ENCODE measurements at places on chromosomes 4 and X.

- DNase-seq, result no peak
These were observed 64.2 kb downstream of the INTS12 start for GRCh38 chr4:105644257-105644656.

- DNase-seq, result no peak
These were observed 3.1 kb downstream of the PDGFC start for GRCh38 chr4:156968479-156968984.

GRCh38 chr4:187321711-187322110, 598.1 kb upstream of the FAT1 start:
- DNase-seq, result no peak

- no peak for DNase-seq
These were observed 809.7 kb upstream of the NDST4 start for GRCh38 chr4:115923152-115923551.

- no peak for DNase-seq
These were observed 55.6 kb downstream of the RTL9 start for GRCh38 chrX:110414273-110414672.

DNA sequence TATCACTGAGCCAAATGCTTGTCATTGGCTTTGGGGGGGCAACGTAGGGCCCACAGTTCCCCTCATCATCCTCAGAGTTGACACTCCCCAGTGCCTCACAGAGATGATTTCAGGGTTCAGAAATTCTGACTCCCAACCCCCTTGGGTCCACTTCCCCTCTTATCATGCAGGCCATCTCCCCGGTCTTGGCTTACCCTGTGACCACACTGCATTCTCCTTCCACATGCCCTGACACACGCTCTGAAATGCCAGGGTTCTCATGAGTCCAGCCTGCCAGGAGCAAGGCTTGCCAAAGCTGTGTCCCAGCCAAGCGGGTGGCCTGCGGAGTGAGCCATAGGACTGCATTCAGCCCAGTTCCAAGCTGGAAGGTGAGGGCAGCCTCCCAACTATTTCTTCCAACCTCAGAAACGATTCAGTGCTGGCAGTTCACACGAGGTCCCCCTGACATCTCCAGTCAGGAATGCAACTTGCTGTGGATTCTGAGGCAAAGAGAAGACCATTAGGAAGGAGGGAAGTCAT, 101.2 kb downstream of the SMIM20 start:
- no peak for DNase-seq

DNA sequence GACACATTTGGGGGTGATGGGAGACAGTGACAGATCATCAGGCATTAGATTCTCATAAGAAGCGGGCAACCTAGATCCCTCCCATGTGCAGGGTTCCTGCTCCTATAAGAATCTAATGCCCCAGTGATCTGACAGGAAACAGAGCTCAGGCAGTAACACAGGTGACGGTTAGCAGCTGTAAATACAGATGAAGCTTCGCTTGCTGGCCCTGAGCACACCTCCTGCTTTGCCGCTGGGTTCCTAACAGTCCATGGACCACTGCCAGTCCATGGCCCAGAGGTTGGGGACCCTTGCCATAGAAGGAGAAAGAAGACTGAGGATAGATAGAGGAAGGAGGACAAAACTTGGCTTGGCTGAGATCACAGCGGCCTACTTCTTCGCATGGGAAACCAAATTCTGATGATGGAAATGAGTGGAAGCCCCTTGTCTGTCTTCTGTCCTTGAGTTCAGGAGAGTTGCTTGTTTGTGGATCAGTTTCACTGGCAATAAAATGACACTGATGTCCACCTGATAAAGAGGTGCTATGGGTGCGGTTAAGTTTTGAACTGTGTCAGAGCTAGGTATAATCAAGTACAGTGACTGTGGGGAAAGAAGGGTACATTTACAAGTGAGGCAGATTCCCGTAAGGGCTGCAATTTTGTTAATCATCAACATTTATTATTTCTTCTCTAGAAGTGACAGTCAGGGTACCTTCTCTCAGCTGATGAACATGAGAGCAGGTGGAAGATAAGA, 1.7 kb upstream of the TIFA start:
- DNase-seq, result no peak

- DNase-seq, result no peak
These were observed 67.4 kb downstream of the VCX2 start for GRCh38 chrX:8103655-8104054.

GRCh38 chr4:98334461-98334860, 73.3 kb downstream of the RAP1GDS1 start:
- no peak for DNase-seq

- DNase-seq, result no peak
These were observed 154.7 kb upstream of the STX18 start for GRCh38 chr4:4696530-4696929.

DNA sequence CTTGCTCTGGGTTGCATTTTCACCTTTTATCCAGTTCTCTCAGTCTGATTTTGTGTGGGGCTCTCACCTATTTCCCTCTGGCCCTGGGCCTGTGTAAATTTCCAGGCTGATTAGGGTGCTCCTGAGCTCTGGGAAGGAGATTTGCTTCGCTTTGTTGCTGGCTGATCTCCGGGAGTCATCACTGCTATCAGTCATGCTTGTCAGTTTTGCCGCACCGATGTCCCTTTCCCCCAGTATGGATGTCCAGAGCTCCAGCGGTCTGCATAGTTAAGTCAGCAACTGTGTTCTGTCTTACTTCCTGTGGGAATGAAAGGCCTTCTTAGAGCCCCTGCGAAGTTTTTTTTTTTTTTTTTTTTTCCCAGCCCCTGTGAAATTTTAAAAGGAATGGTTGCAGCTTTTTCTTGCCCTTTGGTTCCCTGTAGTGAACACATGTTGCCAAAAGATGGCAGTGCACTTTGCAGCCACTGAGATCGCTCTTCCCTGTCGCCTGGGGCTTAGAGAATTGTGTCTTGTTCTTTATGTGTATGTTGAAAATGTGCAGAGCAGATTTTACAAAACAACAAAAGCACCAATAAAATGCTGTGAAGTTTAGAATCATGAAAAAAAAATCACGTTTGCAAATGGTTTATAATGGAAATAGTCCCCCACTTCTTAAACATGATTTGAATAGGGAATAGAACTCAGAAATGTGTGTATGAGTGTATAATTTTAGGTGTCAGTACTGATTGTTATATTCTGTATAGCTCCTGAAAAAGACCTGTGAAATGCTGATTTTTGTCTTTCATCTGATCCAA, 109.1 kb upstream of the SLC4A4 start:
- no peak for DNase-seq

GRCh38 chr4:53055716-53056403, 193.7 kb downstream of the RASL11B start:
- DNase-seq, result no peak

- DNase-seq, result no peak
These were observed at the start of gene ARHGAP6 for GRCh38 chrX:11665168-11666111. Gene ARHGAP6 (minus strand): TSS chrX:11665920. CDS start chrX:11664828, 1,092 bp downstream.

GRCh38 chr4:154616731-154617130, 4.3 kb upstream of the FGG start:
- no peak for DNase-seq

GRCh38 chrX:13694359-13694758, 5.4 kb downstream of the RAB9A start:
- DNase-seq, result no peak

GRCh38 chr4:55386840-55387239, 8.9 kb upstream of the TMEM165 start:
- no peak for DNase-seq

GRCh38 chr4:138223231-138223910, 18.8 kb downstream of the SLC7A11 start:
- DNase-seq, result no peak

DNA sequence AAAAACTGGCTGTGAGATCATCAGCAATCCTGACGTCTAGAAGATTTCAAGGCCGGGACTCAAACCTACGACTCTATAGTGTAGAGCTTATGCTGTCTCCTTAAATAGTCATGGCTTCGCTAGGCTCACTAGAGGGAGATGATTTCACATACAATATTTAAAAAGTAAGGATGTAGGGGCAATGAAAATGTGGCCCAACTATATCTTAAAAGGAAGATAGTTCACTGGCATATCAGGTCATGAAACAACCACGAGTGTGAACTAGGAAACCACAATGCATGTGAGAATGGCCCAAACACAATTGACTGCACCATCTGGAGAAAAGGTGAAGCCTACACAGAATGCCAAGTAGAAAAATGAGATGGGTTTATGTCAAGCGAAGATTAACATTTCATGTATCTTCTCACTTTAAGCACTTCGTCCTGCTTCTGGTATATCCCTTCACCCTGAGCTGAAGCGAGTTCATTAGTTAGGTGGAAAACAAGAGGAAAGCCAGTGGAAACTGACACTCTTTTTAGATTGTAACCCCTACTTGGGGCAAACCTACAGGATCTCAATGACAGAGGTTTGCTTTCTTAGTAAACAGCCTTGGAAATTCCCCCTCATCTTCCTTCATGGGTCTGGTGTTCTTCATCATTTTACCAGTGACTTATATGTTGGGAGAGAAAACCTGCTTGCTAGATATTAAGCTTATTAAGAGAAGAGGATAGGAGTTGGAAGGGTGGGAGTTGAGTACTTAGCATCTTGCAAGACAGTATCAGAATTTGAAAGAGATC, 17.4 kb downstream of the FAM9C start:
- DNase-seq, result no peak

DNA sequence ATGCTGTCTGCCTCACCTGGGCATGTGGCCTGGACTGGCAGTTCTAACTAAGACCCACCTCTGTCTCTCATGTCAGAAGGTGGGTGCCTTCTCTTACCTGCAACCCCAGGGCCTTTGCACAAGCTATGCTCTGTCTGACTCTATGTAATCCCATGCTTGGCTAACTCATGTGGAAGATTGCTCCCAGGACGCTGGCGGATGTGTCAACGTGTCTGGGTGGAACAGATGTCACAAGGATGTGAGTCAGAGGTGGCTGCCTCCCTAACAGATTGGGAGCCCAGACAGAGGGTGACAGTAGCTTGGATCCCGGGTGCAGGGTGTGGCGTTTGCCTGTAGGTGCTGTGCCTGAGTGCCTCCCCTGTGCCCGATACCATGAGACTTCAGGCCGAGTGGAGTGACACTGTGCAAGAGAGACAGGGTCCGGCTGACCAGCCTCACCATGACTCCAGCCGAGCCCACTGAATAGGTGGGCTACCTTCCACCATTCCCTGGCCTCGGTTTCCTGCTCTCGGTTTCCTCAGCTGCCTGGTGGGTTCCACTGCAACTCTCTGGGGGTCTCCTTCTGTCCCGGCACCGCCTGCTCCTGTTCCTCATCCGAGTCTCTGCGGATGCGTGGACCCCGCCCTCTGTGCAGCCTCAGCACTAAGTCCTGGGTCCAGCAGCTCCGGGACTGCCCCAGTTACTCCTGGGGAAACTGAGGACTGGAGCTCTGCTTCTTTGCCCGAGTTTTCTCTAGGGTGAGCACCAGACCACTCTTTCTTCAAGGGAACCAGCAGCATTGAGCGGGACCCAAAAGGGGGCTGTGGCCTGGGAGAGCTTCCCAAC, 11.0 kb downstream of the SH3BP2 start:
- DNase-seq, result no peak

DNA sequence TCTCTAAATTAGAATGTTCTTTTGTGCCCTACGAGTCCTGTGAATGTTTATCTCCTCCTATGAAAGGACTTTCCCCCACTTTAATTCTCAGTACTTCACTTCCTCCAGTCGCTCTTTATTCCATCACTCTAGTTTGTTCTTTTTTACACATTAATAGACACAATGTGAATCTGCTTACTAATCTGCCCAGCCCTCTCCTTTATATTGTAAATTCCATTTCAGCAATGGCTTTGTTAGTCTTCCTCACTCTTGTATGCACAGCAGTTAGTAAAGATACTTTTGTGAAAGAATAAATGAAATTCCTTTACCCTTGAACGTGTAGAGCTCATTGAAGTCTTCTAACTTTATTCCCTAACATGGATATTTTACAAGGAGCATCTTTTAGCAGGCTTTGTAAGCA, 255.3 kb downstream of the GALNTL6 start:
- DNase-seq, result no peak

- DNase-seq, result no peak
These were observed 1.0 kb upstream of the HMX1 start for GRCh38 chr4:8872402-8873291.

- no peak for DNase-seq
These were observed 114.4 kb downstream of the GLRA3 start for GRCh38 chr4:174714393-174715211.

- no peak for DNase-seq
These were observed 358.6 kb upstream of the NOCT start for GRCh38 chr4:138656990-138657389.

GRCh38 chrX:124216396-124217115, 115.9 kb upstream of the TEX13D start:
- no peak for DNase-seq

DNA sequence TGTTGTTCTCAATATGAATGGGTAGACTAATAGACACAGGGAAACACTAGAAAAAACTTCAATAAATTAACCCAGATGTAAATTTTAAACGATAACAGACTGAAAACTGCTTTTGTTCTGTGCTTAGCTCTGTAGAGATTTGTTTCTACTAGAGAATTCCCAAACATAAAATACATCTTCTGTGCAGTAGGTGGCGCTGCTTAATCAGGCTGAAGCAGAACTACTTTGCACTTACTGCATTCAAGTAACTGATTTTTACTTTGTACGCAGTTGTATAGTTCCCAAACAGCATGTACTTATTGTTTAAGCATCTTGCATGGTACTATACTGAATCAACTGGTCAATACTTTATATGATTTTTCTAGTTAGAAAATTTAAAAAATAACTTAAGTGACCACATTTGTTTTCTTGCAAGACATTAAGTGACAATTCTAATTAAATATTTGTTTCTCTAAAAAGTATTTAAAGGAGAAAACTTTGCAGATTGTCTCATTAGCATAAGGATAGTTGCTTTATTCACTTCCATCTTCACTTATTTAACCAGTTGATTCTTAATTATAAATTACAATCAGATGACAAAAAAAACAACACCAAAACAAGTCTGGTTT, 490.6 kb downstream of the IL15 start:
- peak; percentile 7 for DNase-seq

GRCh38 chr4:60042231-60042652, 1157.9 kb upstream of the ADGRL3 start:
- no peak for DNase-seq

Measured in activated CD8-positive, alpha-beta memory T cell treated with anti-CD3 and anti-CD28 coated beads for 1 hour (primary cell).